CD4-positive, alpha-beta T cell (primary cell): ENCODE measurements at places on chromosomes 2 and 18.

DNA sequence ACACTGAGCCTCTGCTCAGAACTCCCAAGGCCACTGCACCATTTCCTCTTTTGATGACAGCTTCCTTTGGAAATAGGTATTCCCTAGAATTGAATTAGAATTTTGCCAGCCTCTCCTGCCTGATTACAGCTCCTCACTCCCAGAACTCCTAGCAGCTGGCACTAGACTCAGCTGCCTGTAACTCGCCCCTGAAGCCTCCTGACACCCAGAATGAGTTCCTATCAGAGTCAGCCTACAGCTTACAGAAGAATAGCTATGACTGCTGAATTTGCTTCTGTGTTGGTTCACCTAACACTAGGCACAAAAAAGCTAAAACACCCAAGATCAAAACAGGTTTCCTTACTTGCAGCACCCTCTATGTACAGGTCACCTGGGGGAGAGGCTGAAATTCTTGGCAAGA, 108.2 kb upstream of the PTPRM start:
- DNase-seq, result no peak
- no peak overlapping the region for H3K27ac ChIP-seq
- no peaks in the 10 kb centered on the region for H3K36me3 ChIP-seq
- no peaks in the 10 kb centered on the region for H3K4me1 ChIP-seq
- no peaks in the 10 kb centered on the region for H3K27me3 ChIP-seq

DNA sequence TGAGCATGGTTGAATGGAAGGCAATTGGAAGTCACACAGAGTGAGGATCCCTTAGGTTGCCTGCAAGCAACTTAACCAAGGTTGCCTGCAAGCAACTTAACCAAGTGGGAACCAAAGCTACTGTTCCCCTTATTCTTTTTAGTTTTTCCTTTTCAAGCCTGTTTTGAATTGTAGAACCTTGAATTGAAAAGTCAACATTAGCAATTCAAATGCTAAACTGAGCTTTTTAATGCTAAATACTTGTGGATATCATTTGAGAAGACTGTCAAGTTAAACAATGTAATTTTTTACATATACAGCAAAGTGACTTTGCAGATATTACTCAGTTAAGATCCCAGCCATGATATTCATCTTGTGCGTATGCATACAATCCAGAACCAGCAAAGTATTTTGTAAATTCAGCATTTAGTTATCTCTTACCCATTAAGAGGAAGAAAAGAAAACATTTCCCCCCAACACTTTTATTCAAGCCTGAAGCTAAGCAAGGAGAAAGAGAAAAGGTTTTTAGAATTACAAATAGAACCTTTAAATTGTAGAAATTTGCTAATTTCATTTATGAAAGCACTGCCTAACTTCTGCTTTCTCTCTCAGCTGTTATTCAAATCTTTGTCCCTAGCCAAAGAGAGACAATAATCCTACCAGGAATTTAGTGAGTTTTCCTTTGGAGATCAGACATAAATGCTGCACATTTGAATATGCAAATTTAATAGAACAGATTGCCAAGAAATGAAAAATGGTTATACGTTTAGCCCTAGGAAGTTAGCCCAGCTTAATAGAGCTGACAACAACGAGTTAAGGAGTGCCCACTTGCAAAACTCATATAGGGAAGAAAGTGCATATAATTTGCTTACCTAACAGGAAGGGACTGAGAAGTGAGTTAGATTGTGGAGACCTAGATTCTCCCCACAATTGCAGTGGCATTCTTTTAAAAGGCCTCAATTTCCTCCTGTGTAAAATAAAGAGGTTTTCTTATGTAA, 643.2 kb upstream of the PIK3C3 start:
- H3K36me3 ChIP-seq, result no peaks in the 10 kb centered on the region
- no peaks in the 10 kb centered on the region for H3K4me1 ChIP-seq
- no peak for DNase-seq
- no peak overlapping the region for H3K4me3 ChIP-seq

GRCh38 chr2:113219889-113220641, 46.3 kb downstream of the PSD4 start:
- no peaks in the 10 kb centered on the region for H3K27me3 ChIP-seq
- H3K36me3 ChIP-seq, result no peaks in the 10 kb centered on the region
- peaks cover 13% of the 10 kb centered on the region for H3K4me1 ChIP-seq
- DNase-seq, result peak; percentile 25
- no peak overlapping the region for H3K27ac ChIP-seq
- no peak overlapping the region for H3K4me3 ChIP-seq

DNA sequence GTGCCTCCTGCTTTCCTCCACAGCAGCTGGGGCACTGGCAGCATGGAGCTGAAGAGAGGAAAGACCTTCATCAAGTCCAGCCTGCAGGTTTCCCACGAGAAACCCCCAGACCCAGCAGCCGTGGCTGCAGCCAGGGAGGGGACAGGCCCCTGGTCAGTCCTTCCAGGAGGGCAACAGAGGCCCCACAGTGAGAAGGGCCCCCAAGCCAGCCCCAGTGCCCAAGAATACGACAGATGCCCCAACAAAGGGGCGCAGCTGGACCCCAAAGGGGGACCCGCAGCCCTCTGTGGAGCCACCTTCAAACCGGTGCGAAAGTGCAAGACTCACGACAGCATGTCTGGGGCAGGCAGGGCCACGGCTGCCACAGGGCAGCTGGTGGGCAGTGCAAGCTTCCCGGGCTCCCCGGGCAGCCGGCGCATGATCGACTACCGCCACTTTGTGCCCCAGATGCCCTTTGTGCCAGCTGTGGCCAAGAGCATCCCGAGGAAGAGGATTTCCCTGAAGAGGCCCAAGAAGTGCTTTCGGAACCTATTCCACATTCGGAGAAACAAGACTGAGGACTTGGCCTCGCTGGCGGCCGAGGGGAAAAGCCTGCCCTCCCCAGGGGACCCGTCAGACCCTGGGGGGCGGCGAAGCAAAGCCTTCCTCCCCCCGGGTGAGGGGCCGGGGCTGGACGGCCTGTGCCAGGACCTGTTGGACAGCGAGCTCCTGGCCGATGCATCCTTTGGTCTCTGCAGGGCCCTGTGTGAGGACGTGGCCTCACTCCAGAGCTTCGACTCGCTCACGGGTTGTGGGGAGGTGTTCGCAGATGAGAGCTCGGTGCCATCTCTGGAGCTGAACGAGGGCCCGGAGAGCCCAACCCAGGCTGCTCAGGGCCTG, 6.9 kb downstream of the AMER3 start:
- H3K27me3 ChIP-seq, result peaks cover 12% of the 10 kb centered on the region
- H3K4me1 ChIP-seq, result no peaks in the 10 kb centered on the region
- no peak overlapping the region for H3K27ac ChIP-seq
- H3K36me3 ChIP-seq, result no peaks in the 10 kb centered on the region
- no peak for DNase-seq
- no peak overlapping the region for H3K4me3 ChIP-seq

- no peaks in the 10 kb centered on the region for H3K27me3 ChIP-seq
- H3K4me3 ChIP-seq, result no peak overlapping the region
- H3K27ac ChIP-seq, result no peak overlapping the region
- H3K4me1 ChIP-seq, result peaks cover 22% of the 10 kb centered on the region
- H3K36me3 ChIP-seq, result peaks cover 26% of the 10 kb centered on the region
Measured at GRCh38 chr2:190887089-190887488, 6.5 kb downstream of the GLS start.

GRCh38 chr2:30421604-30422443, 25.2 kb upstream of the LCLAT1 start:
- peaks cover 30% of the 10 kb centered on the region for H3K4me1 ChIP-seq
- H3K27ac ChIP-seq, result peak overlapping the region; percentile 48
- no peaks in the 10 kb centered on the region for H3K36me3 ChIP-seq
- H3K27me3 ChIP-seq, result no peaks in the 10 kb centered on the region

DNA sequence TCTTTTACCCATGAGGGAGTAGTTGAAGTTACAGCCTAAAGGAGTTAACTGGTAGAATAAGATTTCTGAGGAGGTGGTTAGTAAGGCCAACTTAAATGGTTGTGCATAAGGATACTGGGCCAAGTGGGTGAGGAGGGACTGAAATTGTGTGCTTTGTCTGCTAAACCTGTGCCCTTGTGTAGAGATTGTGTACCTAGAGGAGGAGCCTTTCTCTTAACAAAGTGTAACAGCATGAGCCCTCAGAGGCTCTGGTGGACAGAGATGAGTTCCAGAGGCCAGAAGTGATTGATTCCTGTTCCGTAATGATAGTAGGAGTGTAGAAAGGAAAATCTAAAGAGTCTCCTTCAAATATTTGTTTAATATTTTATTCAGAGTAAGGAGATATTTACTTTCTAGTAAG, 42.9 kb downstream of the OTX1 start:
- H3K36me3 ChIP-seq, result no peaks in the 10 kb centered on the region
- no peaks in the 10 kb centered on the region for H3K4me1 ChIP-seq
- no peak for DNase-seq

DNA sequence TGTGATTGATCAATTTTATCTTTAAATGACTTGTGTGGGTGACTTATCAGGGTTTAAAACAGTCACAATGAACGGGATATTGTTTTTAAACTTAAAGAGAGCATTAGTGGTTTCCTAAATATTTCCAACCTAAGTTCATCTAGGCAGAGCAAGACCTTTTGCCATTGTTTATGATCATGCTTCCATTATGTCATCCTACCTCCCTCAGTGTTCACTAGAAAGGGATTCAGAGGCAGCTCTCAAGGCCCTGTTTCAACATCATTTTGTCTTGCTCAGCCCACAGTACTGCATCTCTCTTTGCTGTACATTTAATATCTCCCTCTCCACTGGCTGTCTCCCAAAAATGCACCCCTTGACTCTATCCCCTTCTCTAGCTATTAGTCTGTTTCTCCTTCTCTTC, 21.5 kb upstream of the PELI1 start:
- no peak overlapping the region for H3K4me3 ChIP-seq
- DNase-seq, result no peak
- H3K27ac ChIP-seq, result no peak overlapping the region
- H3K4me1 ChIP-seq, result no peaks in the 10 kb centered on the region
- H3K27me3 ChIP-seq, result no peaks in the 10 kb centered on the region

DNA sequence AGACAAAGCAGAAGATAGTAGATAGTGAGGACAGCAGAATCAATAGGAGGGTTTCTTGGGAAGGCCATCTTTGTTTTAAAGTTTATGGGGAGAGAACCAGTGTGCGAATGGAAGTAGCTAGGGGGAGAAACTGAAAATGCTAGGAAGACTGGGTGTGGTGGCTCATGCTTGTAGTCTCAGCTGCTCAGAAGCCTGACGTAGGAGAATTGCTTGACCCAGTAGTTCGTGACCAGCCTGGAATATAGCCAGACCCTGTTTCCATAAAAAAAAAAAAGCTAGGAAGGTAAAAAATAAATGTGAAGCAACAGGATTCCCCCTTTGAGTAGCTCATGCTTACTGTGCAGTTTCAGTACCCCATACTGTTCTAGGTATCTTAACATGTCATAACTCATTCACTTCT, 19.2 kb upstream of the DRC1 start:
- no peaks in the 10 kb centered on the region for H3K4me1 ChIP-seq
- no peak overlapping the region for H3K27ac ChIP-seq
- H3K36me3 ChIP-seq, result peaks cover 38% of the 10 kb centered on the region

DNA sequence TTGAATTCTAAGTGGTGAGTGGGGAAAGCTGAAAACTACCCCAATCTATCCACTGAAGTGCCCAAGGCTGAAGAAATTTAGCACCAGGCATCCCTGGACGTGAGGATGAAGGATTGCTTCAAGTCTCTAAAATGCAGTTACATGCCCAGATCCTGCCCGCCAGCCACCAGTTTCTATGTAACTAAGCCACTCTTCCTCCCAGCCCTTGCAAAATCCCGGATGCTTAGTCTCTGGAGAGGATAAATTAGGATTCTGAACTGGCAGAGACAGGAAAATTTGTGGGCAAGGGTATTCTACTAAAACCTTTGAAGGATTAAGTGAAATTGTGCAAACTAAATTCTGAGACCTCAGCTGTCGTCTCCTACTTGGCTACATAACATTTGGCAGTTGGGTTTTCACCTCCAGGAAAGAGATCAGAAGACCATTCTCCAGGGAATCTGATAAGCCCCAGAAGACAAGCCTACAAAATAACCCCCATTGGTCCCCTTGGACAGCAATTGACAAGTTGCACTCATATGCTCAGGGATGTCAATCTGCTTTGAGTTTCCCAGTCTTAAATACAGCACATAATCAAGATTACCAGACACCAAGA, 93.9 kb upstream of the CD226 start:
- DNase-seq, result no peak
- no peak overlapping the region for H3K27ac ChIP-seq
- H3K27me3 ChIP-seq, result no peaks in the 10 kb centered on the region
- H3K36me3 ChIP-seq, result peaks cover 10% of the 10 kb centered on the region

- no peaks in the 10 kb centered on the region for H3K36me3 ChIP-seq
- H3K27ac ChIP-seq, result no peak overlapping the region
- no peak for DNase-seq
Measured at GRCh38 chr2:122315306-122315705, 559.9 kb downstream of the TSN start.

- H3K27ac ChIP-seq, result no peak overlapping the region
- DNase-seq, result no peak
- no peak overlapping the region for H3K4me3 ChIP-seq
- no peaks in the 10 kb centered on the region for H3K36me3 ChIP-seq
- H3K27me3 ChIP-seq, result peaks cover 10% of the 10 kb centered on the region
Measured at GRCh38 chr18:59094569-59094968, 45.1 kb upstream of the SEC11C start.

DNA sequence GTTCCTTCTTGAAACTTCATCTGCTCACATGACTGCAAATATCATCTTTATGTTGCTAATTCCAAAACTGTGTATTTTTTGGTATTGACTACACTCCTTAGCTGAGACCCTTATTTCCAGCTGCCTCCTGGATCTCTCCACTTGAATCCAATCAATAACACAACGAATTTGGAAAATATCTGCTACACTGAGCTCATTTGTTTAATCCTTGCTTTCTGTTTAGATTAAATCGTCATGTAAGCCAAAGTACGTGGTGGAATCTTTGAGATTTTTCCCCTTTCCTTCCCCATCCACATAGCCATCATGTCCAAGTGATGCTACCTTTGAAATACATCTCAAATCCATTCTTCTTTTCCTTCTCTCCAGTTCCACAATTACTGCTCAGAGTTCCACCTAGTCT, 15.6 kb downstream of the OTX1 start:
- H3K27ac ChIP-seq, result no peak overlapping the region
- no peaks in the 10 kb centered on the region for H3K36me3 ChIP-seq
- DNase-seq, result no peak
- H3K4me3 ChIP-seq, result no peak overlapping the region
- no peaks in the 10 kb centered on the region for H3K27me3 ChIP-seq

GRCh38 chr2:183532514-183532913, 408.3 kb downstream of the NUP35 start:
- no peaks in the 10 kb centered on the region for H3K36me3 ChIP-seq
- H3K4me1 ChIP-seq, result no peaks in the 10 kb centered on the region
- no peak overlapping the region for H3K27ac ChIP-seq

DNA sequence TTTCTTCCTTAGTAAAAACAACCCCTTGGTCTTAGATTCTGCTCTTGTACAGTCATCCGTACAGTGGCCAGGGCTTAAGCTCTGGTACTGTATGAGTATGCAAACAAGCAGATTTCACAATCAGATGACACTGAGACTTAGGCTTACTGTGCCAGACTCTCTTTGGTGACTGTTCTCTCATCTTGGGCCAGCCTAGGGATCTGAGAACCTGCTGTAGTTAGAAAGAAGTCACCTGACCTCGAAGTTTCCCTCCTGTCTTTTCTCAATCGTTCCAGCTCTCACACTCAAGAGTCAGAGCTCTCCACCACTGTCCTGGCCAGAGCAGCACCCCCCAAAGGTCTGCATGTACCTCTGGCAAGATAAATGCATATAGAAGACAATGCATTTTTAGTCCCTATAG, 63.2 kb downstream of the ZEB2 start:
- H3K27ac ChIP-seq, result no peak overlapping the region
- DNase-seq, result no peak
- no peak overlapping the region for H3K4me3 ChIP-seq
- H3K27me3 ChIP-seq, result no peaks in the 10 kb centered on the region
